ENCODE measurements at places on chromosomes 1 and 21.

GRCh38 chr21:38753557-38753971 lies 52.2 kb upstream of the ETS2 start:
- no peak for DNase-seq

DNA sequence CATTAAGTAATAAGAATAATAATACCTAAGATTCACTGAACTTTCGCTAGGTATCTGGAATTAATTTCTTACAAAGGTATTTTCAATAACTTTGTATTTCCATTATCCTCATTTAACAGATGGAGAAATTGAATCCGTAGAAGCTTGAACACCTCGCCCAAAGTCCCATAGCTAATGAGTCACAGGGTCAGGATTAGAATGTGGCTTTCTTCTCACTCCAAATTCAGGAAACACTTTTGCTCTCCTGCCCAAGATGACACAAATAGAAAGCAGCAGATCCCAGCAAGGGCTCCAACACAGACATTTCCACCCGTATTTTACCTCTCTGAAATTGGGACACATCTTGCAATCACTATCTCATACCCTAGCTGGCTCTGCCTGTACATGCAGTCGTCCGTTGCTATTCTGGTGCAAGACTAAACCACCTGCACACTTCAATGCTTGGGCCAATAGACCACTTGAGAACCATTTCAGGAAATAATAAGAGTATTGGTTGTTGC lies 125.9 kb upstream of the GREM2 start:
- no peak for DNase-seq

- DNase-seq, result no peak
These were observed 101.7 kb downstream of the RIPK4 start for GRCh38 chr21:41664881-41665765.

- peak; percentile 81 for DNase-seq
These were observed 16.2 kb upstream of the RGS1 start for GRCh38 chr1:192559115-192560006.

DNA sequence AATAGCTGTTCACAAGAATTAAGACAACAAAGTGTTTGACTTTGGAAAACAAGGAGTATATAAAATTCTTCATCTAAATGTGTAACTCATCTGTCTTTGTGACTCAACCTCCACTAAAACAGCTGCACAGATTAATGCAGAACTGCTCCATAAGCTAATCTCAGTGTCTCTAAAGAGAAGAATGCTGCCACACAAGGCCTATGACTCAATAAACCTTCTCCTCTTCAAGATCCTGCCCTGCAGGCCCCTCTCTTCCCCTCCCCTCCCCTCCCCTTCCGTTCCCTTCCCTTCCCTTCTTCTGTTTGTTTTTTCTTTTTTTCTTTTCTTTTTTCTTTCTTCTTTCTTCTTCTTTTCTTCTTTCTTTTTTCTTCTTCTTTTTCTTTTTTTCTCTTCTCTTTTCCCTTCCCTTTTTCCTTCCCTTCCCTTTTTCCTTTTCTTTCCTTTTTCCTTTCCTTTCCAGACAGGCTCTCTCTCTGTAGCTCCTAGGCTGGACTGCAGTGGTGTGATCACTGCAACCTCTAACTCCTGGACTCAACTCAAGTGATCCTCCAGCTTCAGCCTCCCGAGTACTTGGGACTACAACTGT lies 1052.8 kb downstream of the BRINP3 start:
- DNase-seq, result no peak

DNA sequence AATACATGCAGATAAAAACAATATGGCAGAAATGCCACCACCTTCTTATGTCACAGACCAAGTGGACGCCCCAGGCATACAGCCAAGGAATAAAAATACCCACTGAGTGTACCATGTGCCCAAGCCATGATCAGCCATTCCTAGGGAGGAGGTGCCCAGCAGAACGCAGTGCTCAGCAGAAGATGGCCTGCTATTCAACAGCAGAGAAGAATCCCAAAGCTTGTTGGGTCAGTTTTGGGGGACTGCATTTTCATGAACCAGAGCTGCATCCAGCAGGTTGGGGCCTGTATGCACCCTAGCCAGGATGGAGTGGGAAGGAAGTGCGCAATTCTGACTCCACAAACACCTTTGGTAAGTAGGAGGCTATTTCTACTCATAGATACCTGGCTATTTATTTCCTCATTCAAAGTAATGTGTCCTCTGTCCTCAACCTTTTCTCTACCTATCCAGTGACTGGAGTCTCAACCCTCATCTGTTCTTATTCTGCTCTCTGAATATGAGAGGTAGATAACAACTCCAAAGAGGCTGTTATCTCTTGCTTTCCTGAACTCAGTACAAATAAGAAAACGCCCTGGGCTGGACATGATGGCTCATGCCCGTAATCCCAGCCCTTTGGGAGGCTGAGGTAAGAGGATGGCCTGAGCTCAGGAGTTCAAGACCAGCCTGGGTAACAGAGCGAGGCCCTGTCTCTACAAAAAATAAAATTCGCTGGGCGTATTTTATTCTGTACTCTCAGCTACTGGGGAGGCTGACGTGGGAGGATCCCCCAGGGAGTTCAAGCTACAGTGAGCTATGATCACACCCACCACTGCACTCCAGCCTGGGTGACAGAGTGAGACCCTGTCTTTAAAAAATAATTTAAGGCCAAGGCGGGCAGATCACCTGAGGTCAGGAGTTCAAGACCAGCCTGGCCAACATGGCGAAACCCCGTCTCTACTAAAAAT lies 2.5 kb upstream of the PLEKHM2 start:
- DNase-seq, result no peak

DNA sequence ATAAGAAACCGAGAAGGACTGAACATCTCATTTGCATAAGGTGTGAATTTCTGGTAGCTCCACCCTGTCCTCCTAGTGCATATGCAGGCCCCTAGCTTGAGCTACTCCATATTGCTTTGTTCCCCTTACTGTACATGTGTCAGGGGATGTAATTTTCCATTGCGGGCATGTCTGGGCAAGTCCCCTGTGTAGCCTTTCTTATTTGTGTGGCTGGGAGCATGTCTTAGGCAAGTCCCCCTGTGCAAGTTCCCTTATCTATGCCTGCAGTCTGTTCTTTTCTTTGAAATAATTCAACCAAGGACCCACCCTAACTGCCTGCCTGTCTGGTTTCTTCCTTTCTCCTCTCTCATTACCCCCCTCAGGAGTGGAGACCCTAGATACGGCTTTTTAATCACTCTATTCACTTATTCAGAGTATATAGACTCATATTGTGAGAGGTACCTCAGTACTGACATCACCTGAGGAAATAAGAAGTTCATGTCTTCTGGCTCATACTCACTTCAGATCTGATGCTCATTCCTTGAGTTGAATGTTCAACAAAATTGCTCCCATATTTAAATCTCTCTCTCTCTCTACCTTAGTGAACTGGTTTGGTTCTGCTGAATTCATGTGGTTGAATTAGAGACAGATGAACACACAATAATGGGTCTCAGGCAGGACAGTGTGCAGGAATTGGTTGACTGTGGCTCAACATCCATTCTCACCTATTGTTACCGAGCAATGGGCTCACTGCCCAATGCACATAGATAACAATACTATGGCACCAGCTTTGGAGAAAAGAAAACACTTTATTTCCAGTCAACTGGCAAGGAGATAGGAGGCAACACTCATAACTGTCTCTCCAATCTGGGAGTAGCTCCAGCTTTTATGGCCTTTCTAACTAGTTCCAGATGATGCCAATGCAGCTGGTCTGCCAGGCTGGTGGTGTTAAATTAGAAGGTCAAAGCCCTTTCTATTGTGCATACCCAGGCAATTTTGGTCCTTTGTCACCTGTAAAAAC lies 27.9 kb upstream of the NPL start:
- no peak for DNase-seq

- DNase-seq, result no peak
These were observed 538.9 kb downstream of the NPHP4 start for GRCh38 chr1:5453347-5453746.

DNA sequence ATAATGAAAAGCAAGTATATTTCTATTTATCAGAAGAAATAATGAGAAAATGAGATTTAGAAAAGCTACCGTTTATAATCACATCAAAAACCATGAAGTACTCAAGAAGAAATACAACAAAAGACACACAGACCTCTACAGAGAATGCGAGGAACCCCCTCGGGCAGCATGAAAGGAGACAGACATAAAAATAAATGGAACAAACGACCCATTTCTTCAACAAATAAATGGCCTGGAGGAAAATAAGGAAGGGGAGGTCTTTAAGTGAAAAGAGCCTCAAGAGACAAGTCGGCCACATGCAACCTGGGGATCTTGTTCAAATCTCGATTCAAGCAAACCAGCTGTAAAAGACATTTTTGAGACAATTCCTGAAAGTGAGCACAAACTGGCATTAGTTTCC lies 6.0 kb downstream of the CFAP74 start:
- DNase-seq, result no peak

DNA sequence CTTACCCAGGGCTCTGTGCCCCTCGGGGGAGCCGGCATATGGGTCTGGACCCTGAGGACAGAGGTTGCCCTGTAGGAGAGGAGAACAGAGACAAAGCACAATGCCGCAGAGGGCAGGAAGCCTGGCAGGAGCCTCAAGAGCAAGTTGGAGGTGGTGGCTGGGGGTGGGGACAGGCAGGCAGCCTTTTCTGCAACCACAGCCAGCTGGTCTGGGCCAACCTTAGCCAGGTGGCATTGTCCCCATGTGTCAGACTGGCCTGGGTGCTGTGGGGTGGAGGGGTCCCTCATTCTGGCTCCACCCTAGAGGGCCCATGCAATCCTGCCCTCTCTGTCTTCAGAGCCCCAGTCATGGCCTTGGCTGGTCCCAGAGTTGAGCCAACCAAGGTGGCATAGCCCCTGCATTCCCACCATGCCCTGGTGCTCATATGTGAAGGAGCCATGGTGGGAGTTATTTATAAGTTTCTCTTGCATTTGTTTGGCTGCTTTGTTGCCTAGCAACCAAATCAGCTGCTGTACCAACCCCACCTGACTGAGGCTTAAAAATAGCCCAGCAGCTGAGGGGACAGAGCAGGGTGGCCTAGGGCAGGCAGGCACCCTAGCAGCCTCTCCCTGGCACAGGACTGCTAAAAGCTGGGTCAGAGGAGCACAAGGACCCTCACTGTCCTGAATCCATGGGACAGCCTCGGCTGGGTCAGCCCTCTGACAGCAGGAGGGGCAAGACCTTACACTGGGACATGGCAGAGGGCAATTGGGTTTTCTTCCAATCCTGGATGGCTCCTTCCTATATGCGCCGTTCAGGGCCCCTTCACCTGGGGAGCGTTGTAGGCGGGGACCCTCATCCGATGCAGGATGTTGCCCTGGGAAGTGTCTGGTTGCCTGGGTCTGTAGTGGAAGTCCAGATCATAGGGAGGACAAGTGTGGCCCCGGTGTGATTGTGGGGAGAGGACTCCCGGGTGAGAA lies 19.5 kb downstream of the MAP7D1 start:
- no peak for DNase-seq

DNA sequence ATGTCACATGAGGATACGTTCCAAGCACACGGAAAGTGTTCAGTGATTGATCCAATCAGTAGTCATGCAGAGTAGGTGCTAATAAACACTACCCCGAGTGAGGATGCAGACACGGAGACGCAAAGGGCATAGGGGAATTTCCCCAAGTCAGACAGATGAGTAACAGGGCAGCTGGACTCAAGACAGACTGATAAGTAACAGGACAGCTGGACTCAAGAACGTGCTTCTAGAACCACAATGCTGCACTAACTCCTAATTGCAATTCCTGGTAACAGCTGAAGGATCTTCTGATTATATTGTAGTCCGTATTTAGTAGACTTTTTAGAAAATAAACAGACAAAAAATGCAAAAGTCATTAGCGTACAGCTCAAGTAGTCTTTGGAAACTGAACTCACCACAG lies 1.9 kb upstream of the OR2T10 start:
- DNase-seq, result no peak

DNA sequence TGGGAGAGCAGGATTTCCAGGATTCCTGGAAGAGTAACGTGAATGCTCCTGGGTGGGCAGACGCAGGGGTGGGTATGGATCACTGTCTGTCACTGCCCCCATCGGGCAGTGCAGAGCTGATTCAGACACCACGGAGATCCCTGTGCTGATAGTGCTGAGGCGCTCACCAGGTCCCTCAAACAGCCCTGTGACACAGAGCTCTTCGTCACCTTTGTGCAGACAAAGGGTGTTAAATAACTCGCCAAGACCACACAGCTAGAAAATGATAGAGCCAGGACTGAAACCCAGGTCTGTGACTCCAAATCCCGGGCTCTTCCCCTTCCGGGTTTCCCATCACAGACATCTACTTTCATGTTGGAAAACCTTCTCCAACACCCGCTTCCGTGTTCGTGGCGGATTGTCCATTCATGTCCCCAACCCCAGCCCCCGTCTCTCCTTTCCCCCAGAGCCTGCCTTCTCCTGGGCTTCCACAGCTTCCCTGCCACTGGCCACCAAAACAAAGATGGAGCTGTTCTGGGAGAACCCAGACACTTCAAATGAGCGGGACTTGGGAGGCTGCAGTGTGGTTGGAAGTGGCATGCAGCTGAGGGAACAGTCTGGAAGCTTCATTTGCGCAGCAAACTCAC lies 2.6 kb downstream of the EFHD2 start:
- DNase-seq, result no peak

- DNase-seq, result no peak
These were observed 67.3 kb upstream of the LAPTM5 start for GRCh38 chr1:30824736-30825429.

DNA sequence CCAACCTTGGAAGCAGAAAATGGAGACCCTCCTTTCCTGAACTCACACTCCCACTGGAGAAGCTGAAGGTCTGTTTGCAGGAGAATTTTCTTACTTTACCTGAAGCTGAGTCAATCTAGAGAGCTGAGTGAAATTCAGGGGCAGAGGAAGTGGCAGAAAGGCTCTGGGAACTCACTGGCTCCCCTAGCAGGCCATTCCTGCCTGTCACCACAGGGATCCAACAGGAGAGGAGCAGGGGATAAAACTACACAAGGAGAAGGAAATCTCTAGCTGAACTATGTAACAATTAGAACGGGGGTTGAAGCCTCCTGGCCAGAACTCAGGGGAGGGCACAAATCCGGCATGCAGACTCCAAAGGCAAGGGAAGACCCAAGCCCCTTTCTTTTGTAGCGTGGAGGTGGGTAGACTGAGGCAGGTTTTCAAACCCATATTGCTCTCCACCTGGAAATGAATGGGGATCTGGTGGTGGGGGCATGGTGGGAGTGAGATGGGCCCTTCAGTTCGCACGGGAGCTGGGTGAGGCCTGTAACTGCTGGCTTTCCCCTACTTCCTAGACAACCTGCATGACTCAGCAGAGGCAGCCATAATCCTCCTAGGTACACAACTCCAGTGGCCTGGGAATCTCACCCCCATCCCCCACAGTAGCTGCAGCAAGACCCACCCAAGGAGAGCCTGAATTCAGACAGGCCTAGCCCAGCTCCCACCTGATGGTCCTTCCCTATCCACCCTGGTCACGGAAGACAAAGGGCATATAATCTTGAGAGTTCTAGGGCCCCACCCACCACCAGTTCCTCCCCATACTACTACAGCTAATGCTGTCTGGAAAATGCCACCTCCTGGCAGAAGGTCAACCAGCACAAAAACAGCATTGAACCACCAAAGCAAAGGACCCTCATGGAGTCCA lies 158.1 kb downstream of the LTN1 start:
- DNase-seq, result no peak

- DNase-seq, result no peak
These were observed 457.7 kb upstream of the RUNX1 start for GRCh38 chr21:35506771-35507170.

DNA sequence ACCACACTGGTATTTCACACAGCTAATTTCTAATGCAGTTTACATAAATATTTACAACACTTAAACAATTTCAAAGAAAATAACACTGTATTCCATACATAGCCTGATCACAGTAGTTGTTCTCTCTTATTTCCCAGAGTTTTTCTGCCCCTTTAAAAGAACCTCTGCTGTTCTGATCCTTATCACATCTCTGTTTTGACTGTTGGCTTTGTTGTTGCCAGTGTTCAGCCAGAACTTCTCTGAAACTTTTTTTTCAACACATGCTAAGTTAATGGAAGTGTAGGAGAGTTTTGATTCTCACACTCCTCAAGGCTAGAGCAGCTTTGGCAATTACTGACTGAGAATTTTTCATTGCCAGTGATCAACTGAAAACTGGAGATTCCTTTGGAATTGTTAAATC lies 11.1 kb downstream of the SELE start:
- DNase-seq, result no peak

Data from astrocyte of the cerebellum (primary cell).